ENCODE measurements at places on chromosomes 13 and 19.

- no peak for DNase-seq
These were observed 85.8 kb upstream of the ZNF91 start for GRCh38 chr19:23481043-23481442.

GRCh38 chr13:68690567-68690966 lies 1417.1 kb upstream of the ATXN8OS start:
- no peak for DNase-seq

- DNase-seq: no peak
These were observed 52.5 kb upstream of the RXFP2 start for GRCh38 chr13:31686670-31687425.

GRCh38 chr13:35552172-35552844 lies 75.8 kb upstream of the MAB21L1 start:
- DNase-seq: no peak

- no peak for DNase-seq
These were observed 463.5 kb downstream of the GPC6 start for GRCh38 chr13:93690139-93690538.

GRCh38 chr19:50300814-50301606 lies 28.2 kb downstream of the KCNC3 start:
- DNase-seq: no peak

GRCh38 chr13:51771418-51772104 lies 32.4 kb downstream of the DHRS12 start:
- no peak for DNase-seq

DNA sequence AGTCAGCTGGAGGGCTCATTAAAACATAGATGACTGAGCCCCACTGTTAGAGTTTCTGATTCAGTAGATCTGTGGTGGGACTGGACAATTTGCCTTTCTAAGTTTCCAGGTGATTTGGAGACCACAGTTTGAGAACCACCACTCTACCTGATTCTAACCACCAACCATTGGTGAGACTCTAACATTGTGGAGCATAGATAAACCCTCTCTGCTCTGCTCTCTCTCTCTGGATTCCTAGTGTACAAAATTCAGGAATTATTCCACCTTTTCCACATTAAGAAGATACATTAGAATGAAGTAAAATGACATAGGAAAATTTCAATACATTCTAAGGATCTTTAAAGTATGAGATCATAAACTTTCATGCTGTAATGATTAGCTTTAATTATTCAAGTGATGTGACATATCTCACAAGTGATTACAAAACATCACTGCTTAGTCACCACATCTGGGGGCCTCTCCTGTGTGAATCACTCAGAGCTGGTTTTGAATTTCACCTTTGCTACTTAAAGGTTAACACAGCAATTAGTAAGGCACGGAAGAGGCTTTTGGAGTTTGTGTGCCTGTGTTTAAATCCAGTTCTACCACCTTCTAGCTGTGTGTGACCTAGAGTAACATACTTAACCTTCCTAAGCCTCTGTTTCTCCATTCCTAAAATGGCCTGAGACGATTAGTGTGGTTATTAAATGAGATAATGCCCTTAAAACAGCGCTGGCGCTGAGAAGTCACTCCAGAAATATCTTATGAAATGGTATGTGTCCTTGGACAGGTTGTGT lies 78.5 kb upstream of the NBEA start:
- DNase-seq: no peak

- no peak for DNase-seq
These were observed 5.7 kb upstream of the THSD1 start for GRCh38 chr13:52411629-52412028.

DNA sequence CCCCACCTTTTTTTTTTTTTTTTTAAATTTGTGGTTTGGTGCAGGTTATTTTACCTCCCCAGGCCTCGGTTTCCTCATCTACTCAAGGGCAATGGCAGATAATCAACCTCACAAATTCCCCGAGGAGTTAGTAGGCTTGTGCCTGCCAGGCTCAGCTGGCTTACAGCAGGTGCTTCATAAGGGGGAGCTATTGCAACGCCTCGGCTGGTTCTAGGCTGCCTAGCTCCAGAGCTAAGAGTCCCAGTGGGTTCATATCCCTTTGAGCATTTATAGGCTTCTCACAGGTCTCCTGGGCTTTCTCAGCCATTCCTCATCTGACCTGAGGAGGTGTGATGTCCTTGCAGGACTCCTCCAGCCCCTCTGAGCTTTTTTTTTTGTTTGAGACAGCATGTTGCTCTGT lies 10.6 kb downstream of the BCKDHA start:
- no peak for DNase-seq

- no peak for DNase-seq
These were observed 111.7 kb downstream of the MIPEP start for GRCh38 chr13:23777575-23777870.

Data from esophagus squamous epithelium (tissue), 5 donors.